ENCODE measurements at places on chromosomes 1 and 21.

- DNase-seq: no peak
Measured at GRCh38 chr1:153505576-153505975, 30.2 kb downstream of the S100A6 start.

- no peak for DNase-seq
Measured at GRCh38 chr1:218783131-218783530, 390.5 kb upstream of the LYPLAL1 start.

DNA sequence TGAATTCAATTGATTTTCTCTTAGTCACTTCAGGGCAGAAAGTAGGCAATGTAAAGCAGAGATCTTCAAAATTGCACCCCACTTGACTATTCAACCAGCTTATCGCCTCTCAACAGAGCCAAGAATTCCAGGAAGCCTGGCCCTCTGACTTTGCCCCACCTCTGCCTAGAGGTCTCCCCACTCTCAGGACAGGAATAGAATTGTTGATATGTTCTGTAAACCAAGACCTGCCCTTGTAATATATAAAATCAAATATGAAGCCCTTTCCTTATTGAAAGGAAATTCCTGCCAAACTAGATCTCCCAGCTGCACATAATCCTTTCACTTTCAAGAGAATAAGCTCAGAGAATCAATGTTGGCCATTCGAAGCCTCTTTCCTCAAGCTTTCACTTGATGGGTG, 116.1 kb upstream of the DPT start:
- DNase-seq: no peak

- DNase-seq: no peak
Measured at GRCh38 chr1:243250102-243250501, 5.0 kb downstream of the CEP170 start.

- DNase-seq: no peak
Measured at GRCh38 chr1:243667591-243667990, 182.5 kb downstream of the AKT3 start.

- peak; percentile 16 for DNase-seq
Measured at GRCh38 chr1:195745189-195746010, 862.8 kb downstream of the KCNT2 start.

DNA sequence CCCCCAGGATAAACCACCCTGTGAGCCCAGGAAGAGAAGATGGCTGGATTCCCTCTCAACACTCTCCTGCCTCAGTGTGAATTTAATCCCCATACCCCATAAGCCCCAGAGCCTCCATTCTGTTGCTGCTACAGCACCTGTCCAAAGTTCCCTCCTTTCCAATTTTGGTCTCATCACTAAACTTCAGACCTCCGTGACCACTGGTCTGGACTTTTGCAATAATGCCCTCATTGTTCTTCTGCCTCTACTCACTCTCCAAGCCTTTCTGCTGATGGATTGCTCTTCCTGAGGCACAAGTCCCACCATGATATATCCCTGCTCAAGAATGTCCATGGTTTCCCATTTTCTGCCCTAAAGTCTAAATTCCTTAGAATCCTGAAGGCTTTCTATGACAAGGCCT, 83.2 kb downstream of the CD58 start:
- DNase-seq: no peak

- DNase-seq: no peak
Measured at GRCh38 chr1:119485201-119485600, 21.8 kb upstream of the HSD3B1 start.

GRCh38 chr1:29924017-29924431, 687.7 kb downstream of the PTPRU start:
- no peak for DNase-seq

GRCh38 chr21:38982096-38982495, 176.4 kb downstream of the ETS2 start:
- no peak for DNase-seq

DNA sequence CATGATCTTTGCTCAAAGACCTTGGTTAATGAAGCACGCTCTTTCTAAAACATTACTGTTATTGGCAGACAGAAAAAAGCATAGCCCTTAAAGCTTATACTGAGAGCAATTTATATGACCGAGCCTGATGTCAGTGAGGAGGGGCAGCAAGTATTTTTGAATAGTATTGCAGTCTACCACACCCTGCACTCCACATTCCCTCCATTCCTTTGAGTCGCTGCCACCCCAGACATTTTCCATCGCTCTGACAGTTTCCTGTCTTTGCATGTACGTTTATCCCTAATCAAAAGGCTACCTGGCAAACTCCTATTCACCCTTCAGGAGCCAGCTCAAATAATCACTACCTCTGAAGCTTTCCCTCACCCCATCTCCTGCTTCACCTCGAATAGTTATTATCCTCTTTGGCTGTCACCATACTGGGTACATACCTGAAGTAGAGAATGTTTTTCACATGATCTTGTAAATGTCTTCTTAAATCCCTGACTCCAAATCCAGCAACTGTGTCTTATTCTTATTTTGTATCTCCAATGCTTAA, 5.5 kb upstream of the JUN start:
- DNase-seq: no peak

GRCh38 chr1:224637515-224637914, 21.4 kb downstream of the CNIH3 start:
- no peak for DNase-seq

- DNase-seq: no peak
Measured at GRCh38 chr1:36481771-36482723, 666 bp downstream of the CSF3R start.

- DNase-seq: no peak
Measured at GRCh38 chr1:32769524-32770220, 47.5 kb downstream of the YARS1 start.

- no peak for DNase-seq
Measured at GRCh38 chr1:22428672-22429071, 23.0 kb upstream of the ZBTB40 start.

DNA sequence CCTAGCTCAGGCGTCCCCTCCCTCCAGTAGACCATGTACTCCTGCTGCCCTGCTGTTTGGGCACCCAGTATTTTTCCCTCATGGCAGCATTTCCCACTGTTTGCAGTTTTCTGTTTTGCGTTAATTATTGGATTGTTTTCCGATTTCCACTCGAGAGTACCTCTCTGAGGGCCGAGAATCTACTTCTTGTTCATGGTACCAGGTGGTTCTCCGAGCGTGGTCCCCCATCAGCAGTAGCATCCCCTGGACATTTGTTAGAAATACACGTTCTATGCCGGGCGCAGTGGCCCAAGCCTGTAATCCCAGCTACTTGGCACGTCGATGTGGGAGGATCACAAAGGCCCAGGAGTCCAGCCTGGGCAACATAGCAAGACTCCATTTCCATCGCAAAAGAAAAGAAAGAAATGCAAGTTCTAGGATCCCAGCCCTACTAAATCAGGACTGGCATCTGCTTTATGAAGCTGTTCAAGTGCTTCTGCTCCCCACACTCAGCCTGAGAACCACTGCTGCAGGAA, 690 bp downstream of the RRP1 start:
- DNase-seq: no peak

GRCh38 chr1:8152731-8153702, 126.9 kb upstream of the ERRFI1 start:
- DNase-seq: no peak

DNA sequence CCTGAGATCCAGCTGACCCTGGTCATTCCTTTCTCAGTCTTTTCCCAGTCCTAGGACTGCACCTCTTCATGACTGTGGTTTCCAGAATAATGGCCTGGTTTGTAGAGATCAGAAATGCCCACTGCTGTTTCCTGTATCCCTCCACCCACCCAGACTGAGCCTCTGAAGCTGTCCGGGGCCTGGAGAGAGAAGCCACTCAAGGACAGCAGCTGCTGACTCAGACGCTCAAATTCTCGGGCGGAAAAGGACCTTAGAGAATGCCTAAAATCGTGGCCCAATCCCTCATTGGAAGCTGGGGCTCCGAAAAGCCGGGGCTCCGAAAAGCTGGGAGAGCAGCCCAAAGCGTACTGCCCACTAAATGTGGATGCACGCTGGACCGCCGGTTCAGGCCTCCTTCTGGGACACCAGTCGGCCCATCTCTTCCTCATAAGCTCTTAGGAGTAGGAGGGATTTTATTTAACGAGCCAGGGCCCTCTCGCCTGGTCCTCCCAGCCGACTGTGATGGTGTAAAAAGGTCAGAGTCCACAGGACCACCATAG, 7.8 kb upstream of the GPR61 start:
- DNase-seq: no peak

DNA sequence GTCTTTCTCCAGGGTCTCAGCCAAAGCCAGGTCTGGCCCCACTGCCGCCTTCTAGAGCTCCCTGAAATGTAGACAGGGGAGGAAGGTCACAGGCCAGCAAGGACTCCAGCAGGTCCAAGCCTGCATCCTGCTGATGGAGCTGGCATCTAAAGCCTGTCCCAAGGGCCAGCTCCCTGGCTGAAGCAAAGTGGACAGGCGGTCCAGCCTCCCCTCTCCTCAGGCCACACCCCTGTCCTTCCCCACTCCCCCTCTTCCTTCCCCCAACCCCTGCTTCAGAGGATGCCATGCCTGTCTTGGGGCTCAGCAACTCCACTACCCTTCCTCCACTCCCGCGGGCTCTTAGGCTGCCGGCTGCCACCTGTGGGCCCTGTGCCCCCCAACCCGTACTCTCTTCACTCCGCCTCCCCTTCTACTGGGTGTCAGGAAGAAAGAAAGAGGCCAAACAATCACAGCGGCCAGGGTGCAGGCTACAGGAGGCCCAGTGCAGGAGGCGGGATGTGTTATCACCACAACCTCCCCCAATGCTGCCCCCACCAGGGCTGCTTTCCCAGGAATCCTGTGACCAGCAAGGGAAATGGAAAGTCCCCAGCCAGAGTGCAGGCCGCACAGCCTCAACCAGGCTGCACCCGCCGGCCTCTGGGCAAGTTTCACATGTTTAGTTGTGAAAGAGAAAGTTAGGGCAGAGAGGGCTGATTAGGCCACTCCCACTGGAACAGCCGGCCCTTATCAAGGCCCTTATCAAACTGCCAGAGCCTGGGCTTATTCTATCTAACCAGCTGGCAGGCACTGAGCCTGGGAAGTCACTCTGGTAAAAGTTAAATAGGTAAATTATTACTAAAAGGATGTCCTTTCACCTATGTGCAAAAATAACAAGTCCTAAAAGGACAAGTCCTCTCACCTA, 34.1 kb downstream of the ACOT7 start:
- no peak for DNase-seq

- no peak for DNase-seq
Measured at GRCh38 chr1:186152620-186153239, 222.3 kb downstream of the TPR start.

- no peak for DNase-seq
Measured at GRCh38 chr1:4549930-4550329, 104.5 kb upstream of the AJAP1 start.

GRCh38 chr1:25990702-25991395, 7.0 kb downstream of the PAFAH2 start:
- no peak for DNase-seq

GRCh38 chr1:207644166-207644851, 624 bp upstream of the CR1L start:
- DNase-seq: no peak

DNA sequence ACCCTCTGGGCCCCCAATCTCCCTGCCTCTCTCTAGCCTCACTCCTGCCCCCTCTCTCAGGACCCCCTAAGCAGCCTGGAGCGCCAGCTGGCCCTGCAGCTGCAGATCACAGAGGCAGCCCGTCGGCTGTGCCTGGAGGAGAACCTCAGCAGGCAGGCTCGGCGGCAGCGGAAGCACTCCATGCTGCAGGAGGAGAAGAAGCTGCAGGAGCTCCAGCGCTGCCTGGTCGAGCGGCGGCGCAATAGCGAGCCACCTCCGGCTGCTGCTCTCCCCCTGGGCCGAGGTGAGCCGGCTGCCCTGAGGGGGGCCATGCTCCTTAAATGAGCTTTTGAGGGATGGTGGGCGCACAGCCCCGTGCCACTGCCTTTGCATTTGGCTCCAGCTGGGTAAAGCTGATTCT, 6.2 kb downstream of the INAVA start:
- DNase-seq: no peak

- DNase-seq: no peak
Measured at GRCh38 chr1:110874324-110875215, 1.6 kb downstream of the CD53 start.

DNA sequence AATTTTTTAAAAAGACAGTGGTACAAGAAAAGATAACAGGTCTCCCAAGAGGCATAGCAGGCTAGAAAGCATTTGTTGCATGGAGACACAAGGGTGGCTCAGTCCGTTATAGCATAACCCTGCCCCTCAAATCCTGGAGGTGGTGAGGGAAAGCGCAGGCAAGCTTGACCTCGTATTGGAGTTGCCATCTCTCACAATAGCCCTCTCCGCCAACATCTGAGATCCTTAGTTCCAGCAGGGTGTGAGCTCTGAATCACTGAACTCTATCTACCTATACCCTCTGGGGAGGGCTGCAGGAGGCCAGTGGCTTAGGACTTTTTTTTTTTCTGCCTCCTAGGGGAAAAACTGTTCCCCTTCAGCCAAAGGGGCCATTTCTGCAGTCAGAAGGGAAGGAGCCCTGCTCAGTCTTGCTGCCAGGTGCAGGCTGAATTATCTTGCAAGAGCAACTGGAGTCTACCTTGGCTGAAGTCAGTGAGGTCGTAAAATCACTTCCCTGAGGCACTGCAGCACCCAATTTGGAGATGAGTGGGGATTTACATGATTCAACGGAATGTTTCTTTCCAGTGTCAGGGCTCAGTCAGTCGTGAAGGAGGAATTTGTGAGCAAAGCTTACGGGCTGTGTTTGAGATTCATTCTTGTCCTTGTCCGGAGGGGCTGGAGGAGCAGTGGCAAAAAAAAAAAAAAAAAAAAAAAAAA, 17.2 kb upstream of the C8A start:
- DNase-seq: no peak

- no peak for DNase-seq
Measured at GRCh38 chr1:21700094-21700493, 30.9 kb upstream of the RAP1GAP start.

- no peak for DNase-seq
Measured at GRCh38 chr1:4546911-4547310, 107.5 kb upstream of the AJAP1 start.

DNA sequence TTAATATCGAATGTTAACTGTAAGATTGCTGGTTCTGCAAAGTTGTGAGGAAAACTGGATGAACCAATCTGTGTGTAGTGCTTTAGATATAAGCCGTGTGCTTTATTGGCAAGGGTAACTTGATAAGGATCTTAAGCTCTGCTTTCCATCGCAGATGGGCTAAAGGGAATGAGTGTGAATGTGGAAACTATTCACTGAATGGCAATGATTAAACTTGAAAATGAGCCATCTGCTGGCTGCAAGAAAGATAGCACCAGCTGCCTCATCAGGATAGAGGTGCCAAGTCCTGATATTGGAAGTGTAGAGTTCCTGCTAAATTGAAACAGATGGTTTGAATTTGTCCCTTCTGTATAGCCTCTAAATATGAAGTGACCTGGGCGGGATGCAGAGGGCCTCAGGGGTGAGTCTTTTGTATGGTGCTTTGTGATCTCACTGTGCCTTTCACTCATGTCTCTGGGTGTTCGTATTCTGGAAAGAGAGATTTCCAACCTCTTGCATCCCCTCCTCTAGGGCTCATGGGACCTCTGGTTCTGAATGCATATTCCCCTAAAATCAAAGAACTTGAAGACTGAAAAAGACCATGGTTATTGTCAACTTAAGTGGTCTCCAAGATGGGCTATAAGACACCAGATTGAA, 9.2 kb downstream of the FCRL3 start:
- DNase-seq: no peak

- DNase-seq: no peak
Measured at GRCh38 chr1:30822966-30823581, 65.5 kb upstream of the LAPTM5 start.

- no peak for DNase-seq
Measured at GRCh38 chr1:30418061-30418938, 305.1 kb downstream of the MATN1 start.

- DNase-seq: no peak
Measured at GRCh38 chr1:234617131-234617985, 7.4 kb upstream of the IRF2BP2 start.

GRCh38 chr21:40768056-40768455, 78.9 kb downstream of the DSCAM start:
- no peak for DNase-seq

Measured in NCI-H1417 treated with DMSO at 0.1 percent for 48 hours (cell line).